ENCODE measurements at places on chromosomes 6 and 20. TPM values are rescaled to one million over a fixed set of nuclear protein-coding genes. Genes with fewer than 3 reads are reported as not detected.

DNA sequence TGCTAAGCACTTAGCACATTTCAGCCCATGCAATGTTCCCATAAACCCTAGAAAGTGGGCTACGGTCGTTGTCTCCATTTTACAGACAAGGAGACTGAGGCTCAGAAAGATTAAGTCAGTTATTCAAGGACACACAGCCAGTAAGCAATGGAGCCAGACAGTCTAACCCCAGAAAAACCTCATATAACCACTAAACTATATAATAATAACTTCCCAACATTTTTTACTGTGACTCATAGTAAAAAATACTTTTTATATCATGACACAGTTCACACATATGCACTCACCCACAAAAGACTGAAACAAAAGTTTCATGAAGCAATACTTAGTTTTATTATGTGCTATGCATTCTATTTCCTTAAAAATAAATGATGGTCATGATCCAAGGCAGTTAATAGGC is 66.2 kb upstream of the EYA2 start:
- DNase-seq: no peak
- H3K27me3 ChIP-seq: no peaks in the 10 kb centered on the region
- H3K4me1 ChIP-seq: no peaks in the 10 kb centered on the region
- no peaks in the 10 kb centered on the region for H3K36me3 ChIP-seq

DNA sequence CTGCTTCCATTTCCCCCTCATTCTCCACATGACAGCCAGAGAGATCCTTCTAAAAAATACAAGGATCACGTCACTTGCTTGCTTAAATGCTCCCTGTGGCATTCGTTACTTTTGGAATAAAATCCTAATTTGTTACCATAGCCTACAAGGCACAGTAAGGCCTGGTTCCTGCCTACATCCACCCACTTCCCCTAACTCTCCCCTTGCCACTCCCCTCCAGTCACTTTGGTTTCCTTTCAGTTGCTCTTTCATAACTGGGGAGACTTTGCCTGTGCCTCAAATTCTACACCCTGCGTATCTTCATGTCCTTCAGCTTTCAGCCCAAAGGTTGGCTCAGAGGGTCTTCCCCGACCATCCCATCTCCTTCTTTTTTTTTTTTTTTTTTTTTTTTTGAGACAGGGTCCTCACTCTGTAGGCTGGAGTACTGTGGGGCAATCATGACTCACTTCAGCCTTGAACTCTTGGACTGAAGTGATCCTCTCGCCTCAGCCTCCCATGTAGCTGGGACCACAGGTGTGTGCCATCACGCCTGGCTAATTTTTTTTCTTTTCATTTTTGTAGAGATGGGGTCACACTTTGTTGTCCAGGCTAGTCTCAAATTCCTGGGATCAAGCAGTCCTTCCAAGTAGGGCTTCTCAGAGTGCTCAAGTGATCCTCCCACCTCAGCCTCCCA is 12.5 kb downstream of the ID1 start:
- H3K4me3 ChIP-seq: no peak overlapping the region
- no peaks in the 10 kb centered on the region for H3K36me3 ChIP-seq

DNA sequence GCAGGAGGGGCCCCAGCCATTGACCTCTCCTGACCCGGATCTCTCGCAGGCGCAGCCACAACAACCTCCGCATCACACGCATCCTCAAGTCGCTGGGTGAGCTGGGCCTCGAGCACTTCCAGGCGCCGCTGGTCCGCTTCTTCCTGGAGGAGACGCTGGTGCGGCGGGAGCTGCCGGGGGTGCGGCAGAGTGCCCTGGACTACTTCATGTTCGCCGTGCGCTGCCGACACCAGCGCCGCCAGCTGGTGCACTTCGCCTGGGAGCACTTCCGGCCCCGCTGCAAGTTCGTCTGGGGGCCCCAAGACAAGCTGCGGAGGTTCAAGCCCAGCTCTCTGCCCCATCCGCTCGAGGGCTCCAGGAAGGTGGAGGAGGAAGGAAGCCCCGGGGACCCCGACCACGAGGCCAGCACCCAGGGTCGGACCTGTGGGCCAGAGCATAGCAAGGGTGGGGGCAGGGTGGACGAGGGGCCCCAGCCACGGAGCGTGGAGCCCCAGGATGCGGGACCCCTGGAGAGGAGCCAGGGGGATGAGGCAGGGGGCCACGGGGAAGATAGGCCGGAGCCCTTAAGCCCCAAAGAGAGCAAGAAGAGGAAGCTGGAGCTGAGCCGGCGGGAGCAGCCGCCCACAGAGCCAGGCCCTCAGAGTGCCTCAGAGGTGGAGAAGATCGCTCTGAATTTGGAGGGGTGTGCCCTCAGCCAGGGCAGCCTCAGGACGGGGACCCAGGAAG is 4.5 kb upstream of the COL9A3 start:
- no peak overlapping the region for H3K27ac ChIP-seq
- no peak for DNase-seq
- H3K4me1 ChIP-seq: peaks cover 11% of the 10 kb centered on the region
- H3K4me3 ChIP-seq: no peak overlapping the region
- H3K27me3 ChIP-seq: no peaks in the 10 kb centered on the region

GRCh38 chr6:78502386-78502887 is 364.9 kb upstream of the IRAK1BP1 start:
- no peak overlapping the region for H3K27ac ChIP-seq
- H3K4me3 ChIP-seq: no peak overlapping the region
- no peaks in the 10 kb centered on the region for H3K27me3 ChIP-seq

GRCh38 chr6:45921691-45922281 is 93.9 kb downstream of the CLIC5 start:
- H3K36me3 ChIP-seq: peaks cover 10% of the 10 kb centered on the region
- H3K27ac ChIP-seq: no peak overlapping the region
- DNase-seq: peak; percentile 77
- H3K27me3 ChIP-seq: no peaks in the 10 kb centered on the region
- peaks cover 36% of the 10 kb centered on the region for H3K4me1 ChIP-seq
- no peak overlapping the region for H3K4me3 ChIP-seq

DNA sequence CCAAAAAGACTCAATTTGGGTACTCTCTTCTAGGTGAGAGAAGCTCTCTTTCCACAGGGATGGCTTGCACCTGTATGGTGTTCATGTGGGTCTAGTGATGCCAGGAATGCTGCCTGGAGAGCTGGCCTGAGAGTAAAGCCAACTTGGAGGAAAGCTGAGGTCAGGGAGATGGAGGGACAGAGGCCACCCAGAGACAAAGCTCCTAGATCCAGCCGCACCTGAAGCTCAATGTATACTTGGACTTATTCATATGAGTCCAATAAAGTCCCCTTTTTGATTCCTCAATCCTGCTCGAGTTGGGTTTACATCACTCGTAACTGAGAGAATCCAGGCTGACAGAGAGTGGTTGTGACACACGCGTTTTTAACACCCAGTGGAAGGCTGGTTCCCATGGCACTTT is 33.8 kb downstream of the SULF2 start:
- H3K4me3 ChIP-seq: no peak overlapping the region
- no peaks in the 10 kb centered on the region for H3K36me3 ChIP-seq
- no peaks in the 10 kb centered on the region for H3K27me3 ChIP-seq
- no peaks in the 10 kb centered on the region for H3K4me1 ChIP-seq

- no peaks in the 10 kb centered on the region for H3K27me3 ChIP-seq
- H3K36me3 ChIP-seq: no peaks in the 10 kb centered on the region
- H3K4me1 ChIP-seq: no peaks in the 10 kb centered on the region
- no peak for DNase-seq
These were observed 46.1 kb downstream of the LYRM4 start for GRCh38 chr6:5214570-5215052.

DNA sequence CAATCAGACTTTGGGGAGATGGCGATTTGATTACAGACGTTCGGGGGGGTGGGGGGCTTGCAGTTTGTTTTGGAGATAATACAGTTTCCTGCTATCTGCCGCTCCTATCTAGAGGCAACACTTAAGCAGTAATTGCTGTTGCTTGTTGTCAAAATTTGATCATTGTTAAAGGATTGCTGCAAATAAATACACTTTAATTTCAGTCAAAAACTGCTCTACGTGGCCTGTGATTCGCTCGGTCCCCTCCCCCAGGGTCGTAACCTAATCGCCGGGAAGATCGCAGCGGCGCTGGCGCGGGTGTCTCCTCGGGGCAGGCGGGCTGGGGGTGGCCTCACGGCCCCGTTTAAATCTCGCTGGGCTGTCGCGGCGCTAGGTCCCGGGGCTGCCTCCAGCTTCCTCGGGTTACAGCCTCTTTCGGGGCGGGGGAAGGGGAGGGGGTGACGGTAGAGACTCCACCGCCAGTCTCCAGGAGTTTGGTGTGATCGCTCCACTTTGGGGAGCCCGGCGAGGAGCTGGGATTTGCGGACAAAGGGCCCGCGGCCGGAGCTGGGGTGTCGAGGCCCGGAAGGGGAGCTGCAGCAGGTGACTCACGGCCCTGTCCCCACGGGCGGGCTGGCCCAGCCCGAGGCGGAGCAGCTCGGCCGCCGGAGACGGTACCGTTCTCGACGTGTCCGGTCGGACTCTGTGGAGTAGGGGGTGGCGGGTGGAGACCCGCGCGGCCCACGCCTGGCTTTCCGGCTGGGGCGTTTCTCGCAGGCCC is 4.2 kb downstream of the FOXC1 start:
- peaks cover 4% of the 10 kb centered on the region for H3K4me1 ChIP-seq
- H3K4me3 ChIP-seq: peak overlapping the region; percentile 78
- H3K27me3 ChIP-seq: no peaks in the 10 kb centered on the region
- no peak overlapping the region for H3K27ac ChIP-seq
- DNase-seq: no peak

- H3K27me3 ChIP-seq: no peaks in the 10 kb centered on the region
- H3K27ac ChIP-seq: peak overlapping the region; percentile 91
- peaks cover 36% of the 10 kb centered on the region for H3K4me1 ChIP-seq
- DNase-seq: no peak
These were observed 38.1 kb downstream of the TXLNB start for GRCh38 chr6:139253656-139254055.

CBLN4 gene
- 0.11 TPM for total RNA-seq

ZNF292 gene
- total RNA-seq: 17.2 TPM

ZNF334 gene
- total RNA-seq: 0.27 TPM

SOX12 gene
- total RNA-seq: 5.4 TPM
